ENCODE measurements at places on chromosomes 3 and 15. TPM values are rescaled to one million over a fixed set of nuclear protein-coding genes. Genes with fewer than 3 reads are reported as not detected.

- H3K36me3 ChIP-seq = peaks cover 3% of the 10 kb centered on the region
- H3K4me1 ChIP-seq = peaks cover 17% of the 10 kb centered on the region
- no peak overlapping the region for H3K4me3 ChIP-seq
- DNase-seq = no peak
These were observed 6.4 kb downstream of the STRA6 start for GRCh38 chr15:74196175-74196574.

- H3K27ac ChIP-seq = no peak overlapping the region
- no peak for DNase-seq
- H3K4me1 ChIP-seq = no peaks in the 10 kb centered on the region
- no peaks in the 10 kb centered on the region for H3K27me3 ChIP-seq
- no peak overlapping the region for H3K4me3 ChIP-seq
- no peaks in the 10 kb centered on the region for H3K36me3 ChIP-seq
These were observed 227.5 kb downstream of the DTWD1 start for GRCh38 chr15:49848282-49848724.

- no peak for DNase-seq
- H3K27me3 ChIP-seq = 0 out of 2 replicates have a peak, but pooled peaks cover 2% of the 10 kb centered on the region
- peaks cover 14% of the 10 kb centered on the region for H3K4me1 ChIP-seq
- no peak overlapping the region for H3K4me3 ChIP-seq
These were observed 59.6 kb downstream of the C3orf38 start for GRCh38 chr3:88209356-88209755.

DNA sequence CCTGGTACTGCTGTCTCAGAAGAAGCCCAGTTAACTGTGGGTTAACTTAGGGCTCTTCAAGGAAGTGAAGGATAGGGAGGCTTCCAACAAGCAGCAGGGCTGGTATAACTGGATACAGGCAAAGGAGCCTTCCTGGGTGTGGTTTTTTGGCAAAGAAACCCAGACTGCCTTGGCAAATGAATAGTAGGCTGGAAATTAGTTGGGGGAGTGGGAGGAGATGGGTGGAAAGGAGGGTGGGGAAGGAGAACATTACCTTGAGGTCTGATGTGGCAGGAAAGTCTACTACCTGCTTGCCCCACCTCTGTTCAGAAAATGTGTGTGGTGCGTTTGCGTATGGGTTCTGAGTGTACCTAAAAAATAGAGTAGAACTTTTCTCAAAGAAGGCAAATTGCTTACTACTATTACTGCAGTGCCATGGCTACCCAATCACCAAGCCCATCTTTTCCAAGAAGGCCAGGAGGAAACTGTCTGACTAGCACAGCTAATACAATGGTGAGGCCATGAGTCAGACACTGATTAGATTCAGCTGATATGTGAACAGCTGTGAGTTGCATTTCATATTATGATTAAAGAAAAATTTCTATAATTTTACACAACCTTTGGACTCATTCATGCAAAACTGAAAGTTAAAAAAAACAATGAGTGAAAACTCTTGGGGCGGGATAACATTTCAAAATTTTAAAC lies 55.2 kb downstream of the SPTSSB start:
- H3K36me3 ChIP-seq = no peaks in the 10 kb centered on the region
- no peaks in the 10 kb centered on the region for H3K4me1 ChIP-seq
- no peaks in the 10 kb centered on the region for H3K27me3 ChIP-seq
- no peak for DNase-seq

- H3K27ac ChIP-seq = no peak within 1 kb of the TSS
- DNase-seq = peak; percentile 66
- H3K36me3 ChIP-seq = no peaks in the 10 kb centered on the region
- peak within 1 kb of the TSS; percentile 69 for H3K4me3 ChIP-seq
- peaks cover 25% of the 10 kb centered on the region for H3K27me3 ChIP-seq
These were observed at the start of gene ALS2CL for GRCh38 chr3:46693038-46693891. Gene ALS2CL, minus strand, starts transcription at chr3:46693679. Its CDS starts 4,239 bp downstream, at chr3:46689440.

- H3K36me3 ChIP-seq = no peaks in the 10 kb centered on the region
- H3K4me1 ChIP-seq = peaks cover 10% of the 10 kb centered on the region
- no peaks in the 10 kb centered on the region for H3K27me3 ChIP-seq
- no peak overlapping the region for H3K4me3 ChIP-seq
- H3K27ac ChIP-seq = no peak overlapping the region
These were observed 389.8 kb upstream of the KCNMB2 start for GRCh38 chr3:178146406-178146831.

- H3K27me3 ChIP-seq = no peaks in the 10 kb centered on the region
- no peak for DNase-seq
- H3K4me3 ChIP-seq = no peak overlapping the region
- H3K27ac ChIP-seq = peak overlapping the region; percentile 38
These were observed 39.9 kb downstream of the SMAD3 start for GRCh38 chr15:67105065-67105951.

DNA sequence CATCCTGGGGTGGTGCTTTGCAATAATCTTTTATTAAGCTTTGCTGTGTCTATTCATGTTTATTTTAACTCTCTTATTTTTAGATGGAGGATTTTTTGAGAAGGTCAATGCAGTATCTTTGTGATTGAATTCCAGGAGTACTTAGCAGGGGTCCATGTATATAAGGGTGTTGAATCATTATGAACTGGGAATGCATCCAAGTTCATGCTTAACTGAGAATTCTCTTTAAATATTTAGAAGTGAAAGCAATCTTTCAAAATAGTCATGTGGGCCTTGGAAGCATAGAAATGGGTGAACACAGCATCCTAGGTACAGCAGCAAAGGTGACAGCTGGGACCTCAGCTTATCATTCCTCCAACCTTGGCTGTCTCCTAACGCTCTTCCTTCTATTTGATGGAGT lies 27.3 kb downstream of the SPTSSB start:
- no peak for DNase-seq
- 0 out of 2 replicates have a peak, but pooled peaks cover 4% of the 10 kb centered on the region for H3K36me3 ChIP-seq
- no peak overlapping the region for H3K27ac ChIP-seq
- no peaks in the 10 kb centered on the region for H3K4me1 ChIP-seq
- no peaks in the 10 kb centered on the region for H3K27me3 ChIP-seq
- H3K4me3 ChIP-seq = no peak overlapping the region

DNA sequence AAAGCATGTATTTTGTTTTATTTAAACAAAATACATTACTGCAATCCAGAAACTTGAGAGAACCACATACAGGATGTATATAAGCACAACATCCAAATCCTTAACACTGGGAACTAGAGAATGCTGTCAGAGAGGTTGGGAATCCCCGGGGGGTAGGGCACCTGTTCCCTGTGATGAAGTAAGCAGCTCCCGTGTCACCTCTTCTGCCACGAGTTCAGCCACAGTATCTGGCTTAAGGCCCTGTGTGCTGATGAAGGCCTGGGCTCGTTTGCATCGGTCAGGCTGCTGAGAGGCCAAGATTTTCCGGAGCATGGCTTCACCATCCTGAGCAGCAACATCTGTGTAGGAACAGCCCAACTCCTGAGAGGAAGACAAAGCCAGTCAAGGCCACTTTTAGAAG lies 36.4 kb downstream of the EIF3J start:
- H3K27ac ChIP-seq = no peak overlapping the region
- H3K27me3 ChIP-seq = no peaks in the 10 kb centered on the region
- peaks cover 30% of the 10 kb centered on the region for H3K36me3 ChIP-seq
- H3K4me1 ChIP-seq = no peaks in the 10 kb centered on the region

DNA sequence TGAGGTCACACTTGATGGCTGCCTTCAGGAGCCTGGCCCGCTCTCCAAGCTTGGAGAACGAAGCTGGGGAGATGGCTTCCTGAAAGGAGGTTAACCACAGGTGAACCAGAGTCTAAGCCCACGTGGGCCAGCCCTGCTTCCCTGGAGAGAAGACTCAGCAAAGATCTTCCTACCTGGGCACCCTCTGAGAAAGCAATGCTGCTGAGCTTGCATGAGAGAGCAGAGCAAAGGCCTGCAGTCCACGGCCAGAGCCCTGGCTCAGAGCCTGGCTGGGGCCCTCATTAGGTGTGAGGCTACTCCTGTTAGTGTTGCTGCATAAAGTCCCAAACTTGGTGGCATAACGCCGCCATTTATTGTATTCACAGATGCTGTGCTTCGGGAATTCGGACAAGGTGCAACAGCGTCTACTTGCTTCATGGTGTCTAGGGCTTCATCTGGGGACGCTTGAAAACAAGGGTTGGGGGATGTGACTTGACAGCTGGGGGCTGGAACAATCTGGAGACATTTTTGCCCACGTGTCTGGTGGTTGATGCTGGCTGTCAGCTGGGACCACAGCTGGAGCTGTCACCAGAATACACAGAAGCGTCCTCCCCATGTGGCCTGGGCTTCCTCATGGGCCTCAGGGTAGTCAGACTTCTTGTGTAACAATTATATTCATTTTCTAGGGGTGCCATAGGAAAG lies 87.9 kb upstream of the MEF2A start:
- H3K4me3 ChIP-seq = no peak overlapping the region
- H3K36me3 ChIP-seq = no peaks in the 10 kb centered on the region
- no peak overlapping the region for H3K27ac ChIP-seq

DNA sequence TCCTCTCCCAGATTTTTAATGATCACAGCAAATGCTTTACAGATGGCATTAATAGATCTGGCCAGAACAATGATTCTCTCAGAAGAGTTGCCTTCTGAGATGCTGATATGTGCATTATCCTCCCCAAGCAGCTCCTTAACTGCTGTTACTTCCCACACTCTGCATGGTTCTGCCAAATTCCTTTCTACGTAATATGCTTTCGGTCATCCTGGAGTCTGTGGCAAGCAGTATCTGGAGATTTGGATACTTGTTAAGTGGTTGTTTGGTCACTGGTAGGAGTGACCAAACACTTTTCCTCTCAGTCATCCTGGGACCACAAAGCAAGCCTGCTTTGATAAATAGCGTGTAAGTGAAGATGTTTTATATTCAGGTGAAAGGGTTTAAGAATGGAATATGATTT lies 71.1 kb upstream of the CCNL1 start:
- DNase-seq = no peak
- no peaks in the 10 kb centered on the region for H3K36me3 ChIP-seq
- no peak overlapping the region for H3K4me3 ChIP-seq

DNA sequence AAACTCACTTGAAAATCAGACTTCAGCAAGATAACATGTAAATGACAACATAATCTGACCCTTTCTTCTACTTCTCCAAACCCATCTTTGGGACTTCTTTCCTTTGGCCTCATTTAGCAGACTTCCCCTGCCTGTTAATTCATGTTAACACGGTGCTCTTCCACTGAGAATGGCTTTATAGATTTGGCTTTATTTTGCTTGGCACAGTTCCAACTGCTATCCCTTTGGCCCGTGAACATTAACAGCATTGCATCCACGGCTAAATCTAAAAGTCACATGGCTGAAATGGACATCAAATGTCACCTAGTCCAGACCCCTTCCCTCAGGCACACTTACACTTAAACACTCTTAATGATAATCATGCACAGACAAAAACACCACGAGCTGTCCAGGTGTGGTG lies 3.8 kb downstream of the ZMAT3 start:
- no peak overlapping the region for H3K4me3 ChIP-seq
- H3K27me3 ChIP-seq = no peaks in the 10 kb centered on the region
- peaks cover 16% of the 10 kb centered on the region for H3K36me3 ChIP-seq
- DNase-seq = no peak
- peak overlapping the region; percentile 43 for H3K27ac ChIP-seq
- peaks cover 21% of the 10 kb centered on the region for H3K4me1 ChIP-seq

DNA sequence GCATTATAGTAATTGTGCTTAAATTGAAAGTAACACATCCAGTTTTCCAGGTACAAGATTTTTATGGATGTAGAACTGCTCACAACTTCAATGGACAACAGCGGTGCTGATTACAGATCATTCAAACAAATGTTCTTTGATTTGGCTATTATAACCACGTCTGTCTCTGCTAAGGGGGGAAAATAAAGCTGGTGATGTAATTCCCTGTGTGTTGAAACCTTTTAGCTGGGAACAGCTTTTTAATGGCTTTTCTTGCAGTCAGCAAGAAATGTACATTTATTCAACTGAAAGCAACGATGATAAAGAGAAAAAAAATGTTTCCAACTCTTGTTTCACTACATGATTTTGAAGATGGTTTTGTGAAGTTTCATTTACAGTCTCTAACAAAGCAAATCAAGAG lies 431.9 kb upstream of the AGTR1 start:
- DNase-seq = no peak
- no peak overlapping the region for H3K27ac ChIP-seq
- no peaks in the 10 kb centered on the region for H3K36me3 ChIP-seq
- peaks cover 6% of the 10 kb centered on the region for H3K27me3 ChIP-seq
- no peaks in the 10 kb centered on the region for H3K4me1 ChIP-seq

GRCh38 chr3:134737516-134737915 lies 57.5 kb upstream of the EPHB1 start:
- H3K36me3 ChIP-seq = no peaks in the 10 kb centered on the region
- H3K4me3 ChIP-seq = no peak overlapping the region
- no peaks in the 10 kb centered on the region for H3K27me3 ChIP-seq
- H3K4me1 ChIP-seq = no peaks in the 10 kb centered on the region
- no peak for DNase-seq
- H3K27ac ChIP-seq = no peak overlapping the region

DNA sequence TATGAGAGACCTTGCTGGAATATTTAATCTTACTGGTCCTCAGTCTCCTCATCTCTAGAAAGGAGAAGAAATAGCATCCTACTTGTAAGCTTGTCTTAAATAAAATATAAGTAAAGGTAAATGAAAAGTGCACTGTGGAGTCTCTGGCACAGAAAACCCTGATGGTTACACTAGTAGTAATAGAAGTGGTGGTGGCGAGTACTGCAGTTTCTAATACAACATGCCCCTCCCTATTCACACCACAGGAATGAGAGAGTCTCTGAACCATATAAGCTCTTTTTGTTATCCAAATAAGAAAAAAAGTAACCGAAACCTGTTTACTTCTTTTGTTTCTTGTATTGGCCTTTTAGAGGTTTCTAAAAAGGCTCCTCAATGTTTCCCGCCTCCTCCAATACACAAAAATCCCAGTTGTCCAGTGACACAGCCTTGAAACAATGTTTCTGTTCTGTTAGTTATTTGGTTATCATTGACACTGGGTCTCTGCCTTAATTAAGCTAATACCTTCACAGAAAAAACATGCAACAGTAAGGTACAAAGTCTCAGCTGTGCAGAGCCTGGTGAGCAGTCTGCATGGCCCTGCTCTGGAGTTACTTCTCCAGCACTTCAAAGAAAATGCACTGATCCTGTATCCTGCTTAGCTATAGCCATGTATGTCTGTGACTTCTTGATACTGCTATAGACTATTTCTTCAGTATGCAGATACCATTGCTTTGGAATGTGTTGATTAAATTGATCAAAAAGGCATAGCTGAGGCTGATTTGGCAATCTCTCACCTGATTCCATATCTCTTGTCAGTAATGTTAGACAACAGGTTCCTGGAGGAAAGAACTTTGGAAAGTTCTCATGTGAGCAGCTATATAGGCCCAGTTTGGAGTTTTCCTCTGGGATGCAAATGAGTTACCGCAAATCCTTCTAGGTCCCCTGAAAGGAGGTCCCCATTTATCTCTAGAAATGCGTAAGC lies 315.6 kb upstream of the IL12A start:
- H3K27me3 ChIP-seq = no peaks in the 10 kb centered on the region
- no peak overlapping the region for H3K27ac ChIP-seq
- H3K4me3 ChIP-seq = no peak overlapping the region

OIP5 gene
- total RNA-seq = 30.4 TPM

VPS13C gene
- total RNA-seq = 21.6 TPM

FAM98B gene
- 38.1 TPM for total RNA-seq

RBPMS2 gene
- 202 TPM for total RNA-seq

GPR160 gene
- total RNA-seq = 33.3 TPM

GPR156 gene
- total RNA-seq = 0.72 TPM

SNX22 gene
- total RNA-seq = 6.1 TPM

SCAMP2 gene
- 38.0 TPM for total RNA-seq

SI gene
- not detected for total RNA-seq

ZBBX gene
- total RNA-seq = 1.4 TPM

USP4 gene
- 29.1 TPM for total RNA-seq

GTF2E1 gene
- 72.4 TPM for total RNA-seq

CIP2A gene
- 29.3 TPM for total RNA-seq

SPCS1 gene
- 92.5 TPM for total RNA-seq

CCDC33 gene
- 5.6 TPM for total RNA-seq
